Esophagus squamous epithelium (tissue), 5 donors: ENCODE measurements at places on chromosomes 3 and 15.
A peak's percentile ranks its signal among the peaks of the same experiment; 100 is the strongest.

DNA sequence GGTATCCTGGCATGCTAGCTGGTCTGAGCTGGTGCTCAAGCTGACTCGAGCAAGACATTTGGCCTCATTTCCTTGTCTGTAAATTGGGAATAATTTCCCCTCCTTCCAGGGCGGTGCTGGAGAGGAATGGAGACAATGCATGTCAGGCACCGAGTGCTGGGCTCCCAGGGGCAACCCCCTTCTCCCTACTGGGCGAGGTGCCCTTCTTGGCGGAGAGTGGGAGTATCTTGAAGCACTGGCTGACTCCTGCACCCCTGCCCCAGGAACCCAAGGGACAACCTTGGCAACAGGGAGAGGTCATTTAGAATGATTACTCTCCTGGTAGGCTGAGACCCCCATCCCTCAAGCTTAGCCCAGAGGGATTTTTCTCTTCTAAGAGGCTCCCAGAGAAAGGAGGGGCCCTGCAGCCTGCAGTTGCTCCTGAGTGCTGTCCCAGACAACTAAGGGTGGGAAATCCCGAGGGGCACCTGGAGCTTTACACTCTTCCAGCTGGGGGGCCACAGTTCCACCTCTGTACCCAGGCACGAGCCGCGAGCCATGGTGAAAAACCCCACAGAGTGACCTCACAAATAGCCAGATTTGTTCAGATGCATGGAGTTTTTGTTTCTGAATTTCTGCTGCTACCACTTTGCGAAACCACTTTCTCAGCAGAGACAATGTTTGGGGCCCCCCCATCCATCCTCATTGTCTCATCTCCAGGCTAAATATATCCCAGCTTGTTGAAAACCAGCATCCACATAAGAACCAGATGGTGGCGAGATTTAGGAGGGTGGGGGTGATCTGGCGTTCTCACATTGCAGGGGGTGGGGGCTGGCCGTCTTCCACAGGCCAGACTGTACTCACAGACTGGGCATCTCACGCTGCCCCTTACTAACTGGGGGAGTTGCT is 44.8 kb downstream of the ABTB1 start:
- no peak for DNase-seq
- no peak overlapping the region for H3K27ac ChIP-seq
- no peak overlapping the region for H3K4me3 ChIP-seq

DNA sequence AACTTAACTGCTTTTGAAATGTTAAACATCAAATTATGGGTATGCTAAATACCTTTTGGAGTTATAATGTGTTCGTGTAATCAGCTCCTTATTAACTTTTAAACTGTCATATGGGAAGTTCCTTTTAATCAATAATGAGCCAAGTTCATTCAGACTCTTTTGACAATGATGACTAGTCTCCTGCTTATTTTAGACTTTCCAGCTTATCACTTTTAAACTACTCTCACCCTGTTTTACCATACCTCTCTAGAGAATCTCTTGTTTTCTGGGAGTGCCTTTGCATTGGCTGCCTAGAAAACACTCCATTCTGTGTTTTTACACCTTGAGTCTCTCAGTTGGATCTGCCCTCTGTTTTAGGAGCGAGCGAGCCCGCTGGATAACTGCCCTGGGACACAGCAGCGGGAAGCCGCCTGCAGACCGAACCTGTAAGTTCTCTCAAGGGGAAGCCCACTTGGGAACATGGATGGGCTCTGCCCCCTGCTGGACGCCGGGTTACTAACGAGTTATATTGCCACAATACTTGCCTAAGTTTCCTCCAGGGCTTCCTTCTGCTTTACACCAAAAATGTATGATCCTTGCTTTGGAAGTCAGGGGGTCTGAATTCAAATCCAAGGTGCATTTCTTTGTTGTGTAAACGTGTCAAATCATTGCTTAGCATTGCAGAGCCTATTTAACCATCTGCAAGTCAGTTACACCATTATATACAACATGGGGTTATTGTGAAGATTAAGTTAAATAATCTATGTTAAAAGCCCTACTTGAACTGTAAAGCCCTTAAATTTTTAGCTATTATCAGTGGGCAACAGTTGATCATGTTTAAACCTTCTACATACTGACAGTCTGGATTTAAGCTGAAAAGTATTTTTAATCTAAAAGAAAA is 71.3 kb downstream of the DHX36 start:
- H3K27ac ChIP-seq, result no peak overlapping the region
- H3K4me3 ChIP-seq, result peak overlapping the region; percentile 23
- H3K4me1 ChIP-seq, result no peaks in the 10 kb centered on the region
- H3K27me3 ChIP-seq, result no peaks in the 10 kb centered on the region
- peak; percentile 2 for DNase-seq
- H3K36me3 ChIP-seq, result peaks cover 58% of the 10 kb centered on the region

DNA sequence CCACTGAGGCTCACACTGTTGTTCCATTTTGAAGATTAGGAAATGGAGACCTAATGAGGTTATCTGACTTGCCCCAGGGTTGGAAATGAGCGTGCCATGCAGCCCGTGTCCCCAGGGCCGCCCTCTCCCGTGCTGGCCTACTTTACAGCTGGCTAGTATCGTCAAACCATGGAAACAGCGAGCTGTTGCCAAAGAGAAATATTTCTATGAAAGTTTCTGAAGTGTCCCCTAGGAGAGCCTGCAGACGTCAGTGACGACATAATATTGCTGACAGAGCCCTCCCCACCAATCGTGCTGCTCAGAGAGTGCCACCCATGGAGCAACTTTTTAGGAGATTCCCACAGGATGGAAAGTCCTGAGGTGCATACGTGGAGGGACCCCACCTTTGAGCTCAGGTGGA is 11.2 kb upstream of the FAM174B start:
- peaks cover 40% of the 10 kb centered on the region for H3K4me1 ChIP-seq
- H3K36me3 ChIP-seq, result no peaks in the 10 kb centered on the region
- H3K27ac ChIP-seq, result peak overlapping the region; percentile 67
- H3K27me3 ChIP-seq, result no peaks in the 10 kb centered on the region

DNA sequence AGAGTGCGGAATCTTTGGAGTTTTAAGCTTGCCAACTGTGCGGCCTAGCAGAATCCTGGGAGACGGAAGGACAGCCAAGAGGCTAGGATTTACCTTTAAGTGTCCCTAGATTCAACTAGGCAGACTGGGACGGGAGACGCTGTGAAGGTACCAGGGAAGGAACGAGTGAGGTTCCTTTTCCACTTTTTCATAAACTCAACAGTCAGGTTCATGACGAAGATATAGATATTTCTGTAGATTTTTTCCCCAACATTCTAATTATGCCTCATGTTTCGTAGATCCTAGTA is 564 bp upstream of the GABPB1 start:
- H3K36me3 ChIP-seq, result peaks cover 30% of the 10 kb centered on the region
- DNase-seq, result no peak
- peaks cover 22% of the 10 kb centered on the region for H3K4me1 ChIP-seq
- H3K27me3 ChIP-seq, result no peaks in the 10 kb centered on the region
- peak overlapping the region; percentile 99 for H3K27ac ChIP-seq

DNA sequence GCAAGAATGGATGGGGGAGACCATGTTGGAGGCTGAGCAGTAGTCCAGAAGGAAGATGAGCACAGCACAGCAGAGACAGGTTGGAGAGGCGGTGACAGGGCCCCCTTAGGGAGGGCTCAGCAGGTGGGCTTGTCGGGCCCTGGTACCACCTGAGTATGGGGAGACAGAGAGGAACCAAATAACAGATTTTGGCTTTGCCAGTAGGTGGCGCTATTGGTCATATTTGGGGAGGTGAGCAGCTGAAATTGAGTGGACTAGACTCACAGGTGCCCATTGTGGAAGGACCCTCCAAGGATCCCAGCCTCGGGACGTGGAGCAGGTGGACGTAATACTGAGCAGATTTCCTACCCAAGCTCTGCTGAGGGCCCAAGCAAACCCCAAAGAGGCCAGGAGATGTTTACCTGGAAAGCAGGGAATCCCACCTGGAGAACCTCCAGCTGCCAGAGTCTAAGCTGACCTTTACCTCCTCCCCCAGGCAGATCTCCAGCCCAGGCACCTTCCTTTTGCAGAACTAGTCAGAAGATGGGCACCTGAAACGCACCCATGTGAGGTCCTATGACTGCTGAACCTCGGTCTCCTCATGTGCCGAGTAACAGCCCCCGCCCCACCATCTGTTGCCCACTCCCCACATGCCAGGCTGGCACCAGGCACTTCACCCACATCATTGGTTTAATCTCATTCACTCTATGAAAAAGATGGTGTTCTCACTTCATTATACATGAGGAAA is 24.6 kb upstream of the CORO2B start:
- DNase-seq, result no peak
- no peaks in the 10 kb centered on the region for H3K36me3 ChIP-seq
- H3K27me3 ChIP-seq, result no peaks in the 10 kb centered on the region
- no peak overlapping the region for H3K27ac ChIP-seq

DNA sequence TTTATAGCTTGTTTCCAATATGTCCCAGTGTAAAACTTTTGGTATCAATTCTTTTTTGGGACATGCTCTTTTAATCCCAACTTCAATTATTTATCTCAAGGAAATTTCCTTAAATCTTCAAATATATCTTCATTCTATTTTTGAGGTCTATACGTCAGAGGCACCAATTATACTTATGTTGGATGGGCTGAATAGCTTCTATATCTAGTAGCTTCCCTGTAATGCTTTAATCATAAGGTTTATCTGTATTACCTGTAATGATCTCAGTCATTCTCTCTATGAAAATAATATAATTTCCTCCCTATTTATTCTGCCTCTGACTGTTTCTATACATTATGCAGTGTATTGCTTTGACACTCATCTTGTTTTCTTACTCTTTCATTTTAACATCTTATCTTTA is 29.9 kb upstream of the MCCC1 start:
- H3K27me3 ChIP-seq, result no peaks in the 10 kb centered on the region
- no peaks in the 10 kb centered on the region for H3K4me1 ChIP-seq
- no peak overlapping the region for H3K27ac ChIP-seq
- no peak for DNase-seq
- no peak overlapping the region for H3K4me3 ChIP-seq

DNA sequence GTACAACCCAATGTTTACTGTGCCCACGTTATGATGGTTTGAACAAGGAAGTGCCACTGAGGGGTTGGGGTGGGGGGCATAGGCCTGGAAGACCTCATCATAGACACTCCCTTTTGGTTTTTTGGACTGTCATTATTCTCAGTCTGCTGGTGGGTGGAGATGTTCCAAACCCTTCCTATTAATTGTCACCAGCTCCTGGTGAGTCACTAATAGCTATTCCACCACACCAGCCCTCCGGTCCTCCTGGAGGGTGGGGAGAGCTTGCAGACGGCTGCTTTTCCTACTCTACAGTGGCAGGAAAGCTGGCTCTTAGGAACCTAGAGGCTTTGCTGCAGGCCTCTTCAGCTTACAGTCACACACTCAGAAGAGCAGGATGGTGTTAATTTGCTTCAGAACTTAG is 9.0 kb upstream of the COPG1 start:
- peak overlapping the region; percentile 45 for H3K27ac ChIP-seq
- H3K4me1 ChIP-seq, result peaks cover 34% of the 10 kb centered on the region
- H3K36me3 ChIP-seq, result no peaks in the 10 kb centered on the region

DNA sequence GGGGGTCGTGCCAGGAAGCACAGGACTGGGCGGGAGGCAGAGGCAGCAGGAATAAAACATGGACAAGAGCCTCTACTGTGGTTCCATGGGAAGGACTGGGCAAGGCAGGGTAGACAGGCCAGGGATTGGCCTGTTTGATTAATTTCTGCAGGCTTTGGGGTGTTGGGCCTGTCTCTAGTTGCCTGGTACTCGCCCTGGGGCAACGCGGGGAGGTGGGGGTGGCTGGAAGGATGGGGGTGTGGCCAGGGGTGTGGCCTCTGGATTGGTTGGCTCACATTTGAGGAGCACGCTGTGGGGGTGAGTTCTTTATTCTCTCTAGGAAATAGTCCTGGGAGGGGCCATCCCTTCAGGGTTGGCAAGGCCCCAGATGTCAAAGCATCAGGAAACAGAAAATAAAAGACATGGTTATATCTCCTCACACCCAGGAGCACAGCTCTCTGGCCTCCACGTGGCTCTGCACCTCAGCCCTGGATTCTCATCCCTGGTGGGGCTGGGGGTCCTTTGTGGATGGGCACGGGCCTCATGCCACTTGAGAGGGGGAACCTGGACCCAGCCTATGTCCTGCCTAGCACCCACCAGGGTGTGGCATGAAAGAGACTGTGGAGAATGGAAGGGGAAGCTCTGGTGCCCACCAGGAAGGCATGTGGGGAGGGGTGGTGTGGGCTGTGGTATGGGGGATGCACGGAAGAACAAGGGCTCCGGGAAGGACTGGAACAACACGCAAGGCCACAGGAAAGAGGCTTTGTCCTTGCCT is 223.0 kb upstream of the LYSMD4 start:
- no peaks in the 10 kb centered on the region for H3K36me3 ChIP-seq
- no peak overlapping the region for H3K27ac ChIP-seq
- no peak overlapping the region for H3K4me3 ChIP-seq

DNA sequence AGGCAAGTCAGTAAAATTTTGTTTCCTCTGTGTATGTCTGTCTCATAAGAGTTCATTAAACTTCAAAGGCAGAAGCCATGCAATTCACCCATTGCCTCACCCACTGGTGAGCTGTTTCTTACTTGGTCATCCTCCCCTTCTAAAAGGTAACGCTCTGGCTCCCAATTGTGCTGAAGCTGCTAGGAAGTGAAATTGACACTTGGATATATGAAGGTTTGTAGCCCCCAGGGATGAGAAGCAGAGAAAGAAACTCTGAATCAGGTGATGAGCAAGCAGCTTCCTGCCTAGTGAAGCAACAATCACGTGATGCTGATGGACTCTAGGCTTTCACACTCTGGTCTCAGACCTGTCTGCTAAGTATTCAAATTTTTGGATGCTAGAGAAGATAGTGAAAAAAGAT is 70.7 kb downstream of the CD200R1L start:
- H3K4me3 ChIP-seq, result no peak overlapping the region
- H3K36me3 ChIP-seq, result no peaks in the 10 kb centered on the region
- peaks cover 63% of the 10 kb centered on the region for H3K4me1 ChIP-seq
- H3K27me3 ChIP-seq, result no peaks in the 10 kb centered on the region
- peak overlapping the region; percentile 76 for H3K27ac ChIP-seq

- no peaks in the 10 kb centered on the region for H3K27me3 ChIP-seq
- H3K36me3 ChIP-seq, result no peaks in the 10 kb centered on the region
- DNase-seq, result no peak
- H3K4me1 ChIP-seq, result no peaks in the 10 kb centered on the region
- no peak overlapping the region for H3K27ac ChIP-seq
Observed at GRCh38 chr3:159619341-159619885, 369.2 kb upstream of the IL12A start.

DNA sequence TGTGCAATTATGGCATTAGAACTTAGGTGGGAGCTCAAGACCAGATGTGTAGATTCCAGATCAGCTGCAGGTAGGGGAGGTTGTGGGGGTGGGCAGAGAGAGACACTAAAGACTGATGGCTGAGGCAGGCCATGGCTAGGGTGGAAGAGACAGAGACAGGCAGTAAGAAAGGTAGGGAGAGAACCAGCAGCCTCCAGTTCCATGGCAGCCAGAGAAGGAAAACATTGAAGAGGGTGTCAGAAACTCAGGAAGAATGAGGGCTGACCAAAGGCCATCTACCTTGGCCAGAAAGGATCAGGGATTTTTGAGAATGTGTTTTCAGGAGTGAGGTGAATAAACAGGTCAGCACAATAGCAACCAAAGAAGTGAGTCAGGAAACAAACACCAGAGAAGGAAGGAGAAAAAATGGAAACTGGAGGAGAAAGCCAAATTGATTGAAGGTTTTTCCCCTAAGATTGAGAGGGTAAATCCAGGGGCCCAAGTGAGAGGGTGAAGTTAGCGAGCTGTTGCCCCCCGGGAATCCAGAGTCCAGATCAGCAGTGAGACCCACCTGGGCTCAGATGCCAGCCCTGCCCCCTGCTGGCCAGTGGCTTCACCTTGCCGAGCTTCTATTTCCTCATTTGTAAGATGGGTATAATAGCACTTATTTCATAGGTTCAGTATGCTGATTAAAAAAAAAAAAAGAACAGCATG is 41.0 kb downstream of the ABHD2 start:
- no peaks in the 10 kb centered on the region for H3K27me3 ChIP-seq
- DNase-seq, result no peak
- H3K27ac ChIP-seq, result peak overlapping the region; percentile 47
- H3K36me3 ChIP-seq, result no peaks in the 10 kb centered on the region
- H3K4me3 ChIP-seq, result no peak overlapping the region
- peaks cover 31% of the 10 kb centered on the region for H3K4me1 ChIP-seq
